ENCODE measurements at places on chromosomes 3 and 15.

DNA sequence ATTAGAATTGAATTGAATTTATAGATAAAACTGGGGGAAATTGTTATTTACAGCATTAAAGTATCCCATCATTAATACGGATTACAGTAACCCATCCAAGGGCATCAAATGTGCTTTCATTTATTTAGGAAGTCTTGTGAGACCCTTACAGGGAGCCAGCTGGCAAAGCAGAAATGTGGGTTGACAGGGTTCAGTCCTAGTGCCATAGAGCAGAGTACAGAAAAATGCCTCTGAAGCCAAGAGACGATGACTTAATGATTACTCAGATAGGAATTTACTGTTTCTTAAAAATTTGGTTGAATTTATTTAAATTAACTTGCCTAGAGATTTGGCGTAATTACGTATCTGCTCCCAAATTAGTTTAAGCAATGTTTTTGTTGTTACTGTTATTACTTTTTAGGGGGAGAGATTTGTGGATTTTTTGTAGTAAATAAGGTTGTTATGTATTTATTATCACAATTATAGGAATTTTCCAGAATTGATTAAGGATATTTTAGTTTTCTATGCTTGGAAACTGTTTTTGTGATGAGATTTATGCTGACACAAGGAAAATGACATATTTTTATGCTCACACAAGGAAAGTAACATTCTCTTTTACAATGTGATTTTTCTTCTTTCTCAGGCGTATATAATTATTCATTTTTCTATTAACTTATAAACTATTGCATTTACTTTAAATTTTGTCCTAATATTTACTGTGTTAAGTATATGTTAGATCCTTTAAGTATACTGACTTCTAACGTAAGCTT lies 152.0 kb downstream of the EPHA6 start:
- DNase-seq: peak; percentile 24

- DNase-seq: no peak
Observed at GRCh38 chr15:59157840-59158700, 48.6 kb upstream of the LDHAL6B start.

- DNase-seq: peak; percentile 84
Observed at GRCh38 chr3:186239321-186239720, 122.7 kb downstream of the DGKG start.

GRCh38 chr3:9087831-9088413 lies 124.7 kb upstream of the RAD18 start:
- no peak for DNase-seq

DNA sequence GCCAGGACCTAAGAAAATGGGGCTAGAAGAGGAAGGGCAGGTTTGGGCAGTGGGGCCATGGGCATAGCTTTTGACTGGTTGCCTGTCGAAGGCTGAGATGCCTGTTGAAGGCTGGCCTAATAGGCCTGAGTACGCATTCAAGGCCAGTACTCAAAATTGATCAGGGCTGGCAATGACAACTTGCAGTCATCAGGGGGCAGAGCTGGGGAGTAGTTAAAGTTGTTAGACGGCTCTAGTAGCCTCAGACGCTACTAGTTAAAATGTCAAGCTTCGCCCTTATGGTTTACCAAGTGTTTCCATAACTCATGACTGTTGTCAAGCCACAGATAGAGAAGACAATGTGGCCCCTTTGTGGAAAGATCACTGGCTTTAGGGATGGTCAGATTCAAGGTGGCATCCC lies 28.7 kb downstream of the SPG21 start:
- DNase-seq: no peak

GRCh38 chr3:109050591-109051167 lies 67.3 kb downstream of the MORC1 start:
- DNase-seq: peak; percentile 86

DNA sequence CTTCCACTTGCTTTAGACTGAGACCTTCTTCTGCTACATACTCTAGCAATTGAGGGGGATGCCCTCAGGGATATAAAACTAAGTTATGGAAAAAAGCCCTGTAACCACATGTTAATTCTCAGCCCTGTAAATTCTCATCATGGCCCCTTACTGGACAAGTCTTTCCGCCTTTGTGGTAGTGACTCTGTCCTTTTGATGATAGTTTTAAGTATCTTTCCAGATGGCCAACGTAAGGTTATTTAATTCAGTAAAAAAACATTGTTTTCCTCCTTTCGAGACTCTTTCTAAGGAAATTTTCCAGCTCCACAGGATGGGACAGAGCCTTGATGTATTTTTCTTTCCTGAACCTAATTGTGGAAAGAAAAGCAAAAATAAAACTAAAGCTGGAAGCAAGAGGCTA lies 25.3 kb upstream of the TM4SF4 start:
- DNase-seq: no peak

- DNase-seq: no peak
Observed at GRCh38 chr3:24315356-24315755, 179.3 kb downstream of the THRB start.

DNA sequence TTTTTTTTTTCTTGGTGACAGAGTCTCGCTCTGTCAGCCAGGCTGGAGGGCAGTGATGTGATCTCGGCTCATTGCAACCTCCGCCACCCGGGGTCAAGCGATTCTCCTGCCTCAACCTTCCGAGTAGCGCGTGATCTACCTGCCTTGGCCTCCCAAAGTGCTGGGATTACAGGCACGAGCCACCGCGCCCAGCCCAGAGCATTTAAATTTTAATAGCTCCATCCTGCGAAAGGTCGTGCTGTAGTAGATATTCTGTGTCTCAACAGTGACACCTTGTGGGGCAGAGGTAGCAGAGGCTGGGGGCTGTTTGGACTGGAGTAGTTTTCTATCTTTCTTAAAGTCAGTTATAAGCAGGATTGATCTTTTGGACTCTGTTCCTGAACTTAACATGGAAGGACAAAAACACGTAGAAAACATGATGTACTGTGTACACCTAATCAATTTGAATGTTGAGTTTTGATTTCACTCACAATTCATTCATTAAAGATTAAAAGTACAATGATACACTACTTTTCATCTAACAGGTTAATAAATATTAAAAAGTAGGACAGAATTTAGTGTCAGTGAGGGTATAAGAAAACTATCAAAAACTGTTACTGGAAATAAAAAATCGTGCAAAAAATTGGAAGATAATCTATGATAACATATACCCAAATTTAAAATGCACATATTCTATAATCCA lies 11.0 kb upstream of the PDCD6IP start:
- DNase-seq: peak; percentile 62

- DNase-seq: no peak
Observed at GRCh38 chr3:124972457-124972856, 37.9 kb upstream of the MUC13 start.

- DNase-seq: no peak
Observed at GRCh38 chr3:147514366-147515160, 105.4 kb downstream of the ZIC1 start.

DNA sequence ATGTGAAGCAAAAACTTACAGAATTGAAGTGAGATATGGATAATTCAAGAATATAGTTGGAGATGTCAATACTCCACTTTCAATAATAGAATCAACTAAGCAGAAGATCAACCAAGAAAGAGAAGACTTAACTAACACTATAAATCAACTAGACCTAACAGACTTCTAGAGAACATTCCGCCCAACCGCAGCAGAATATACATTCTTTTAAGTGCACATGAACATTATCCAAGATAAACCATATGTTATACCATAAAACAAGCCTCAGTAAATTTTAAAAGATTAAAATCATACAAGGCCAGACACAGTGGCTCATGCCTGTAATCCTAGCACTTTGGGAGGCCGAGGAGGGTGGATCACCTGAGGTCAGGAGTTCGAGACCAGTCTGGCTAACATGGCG lies 5.5 kb upstream of the TEX55 start:
- DNase-seq: no peak

- no peak for DNase-seq
Observed at GRCh38 chr15:63888146-63888545, 54.4 kb upstream of the HERC1 start.

DNA sequence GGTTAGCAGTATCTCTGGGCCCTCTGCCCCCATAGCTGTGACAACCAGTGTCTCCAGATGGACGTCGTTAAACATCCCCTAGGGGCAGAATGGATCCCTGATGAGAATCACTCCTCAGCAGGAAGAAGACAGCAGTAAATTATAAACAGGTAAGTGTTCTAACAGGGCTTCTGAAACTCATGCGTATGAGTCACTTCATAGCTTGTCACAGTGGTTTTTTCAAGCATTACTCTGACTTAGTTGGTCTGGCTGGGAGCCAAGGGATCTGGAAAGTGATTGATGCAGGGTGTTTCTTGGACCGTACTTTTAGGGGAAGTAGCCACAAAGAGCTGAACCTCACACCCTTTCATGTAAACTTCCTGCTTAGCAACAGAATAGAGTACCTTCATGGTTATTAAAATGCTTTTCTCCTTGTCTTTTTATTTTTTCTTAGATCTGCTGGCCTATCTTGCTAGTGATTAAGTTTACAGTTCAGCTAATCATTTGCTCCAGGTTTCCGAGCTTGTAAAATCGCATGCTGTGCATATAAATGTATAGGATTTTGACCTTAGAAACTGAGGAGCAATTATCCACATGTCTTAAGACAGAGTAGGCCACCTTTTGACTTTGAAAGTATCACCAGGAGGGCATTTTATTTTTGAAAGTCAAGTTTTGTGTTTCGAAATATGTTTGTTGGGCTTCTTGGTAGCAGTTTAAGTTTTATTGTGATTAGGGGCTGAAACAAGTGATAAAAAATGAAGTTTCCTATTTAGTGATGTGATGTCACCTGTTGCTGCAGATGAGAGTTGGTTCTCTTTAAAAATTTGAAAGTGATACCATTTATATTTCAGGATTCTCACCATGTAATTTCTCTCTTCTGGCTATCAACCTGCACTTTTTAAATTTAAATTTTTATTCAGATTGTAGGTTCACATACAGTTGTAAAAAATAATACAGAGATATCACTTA lies 333.9 kb downstream of the PTPRG start:
- peak; percentile 47 for DNase-seq

DNA sequence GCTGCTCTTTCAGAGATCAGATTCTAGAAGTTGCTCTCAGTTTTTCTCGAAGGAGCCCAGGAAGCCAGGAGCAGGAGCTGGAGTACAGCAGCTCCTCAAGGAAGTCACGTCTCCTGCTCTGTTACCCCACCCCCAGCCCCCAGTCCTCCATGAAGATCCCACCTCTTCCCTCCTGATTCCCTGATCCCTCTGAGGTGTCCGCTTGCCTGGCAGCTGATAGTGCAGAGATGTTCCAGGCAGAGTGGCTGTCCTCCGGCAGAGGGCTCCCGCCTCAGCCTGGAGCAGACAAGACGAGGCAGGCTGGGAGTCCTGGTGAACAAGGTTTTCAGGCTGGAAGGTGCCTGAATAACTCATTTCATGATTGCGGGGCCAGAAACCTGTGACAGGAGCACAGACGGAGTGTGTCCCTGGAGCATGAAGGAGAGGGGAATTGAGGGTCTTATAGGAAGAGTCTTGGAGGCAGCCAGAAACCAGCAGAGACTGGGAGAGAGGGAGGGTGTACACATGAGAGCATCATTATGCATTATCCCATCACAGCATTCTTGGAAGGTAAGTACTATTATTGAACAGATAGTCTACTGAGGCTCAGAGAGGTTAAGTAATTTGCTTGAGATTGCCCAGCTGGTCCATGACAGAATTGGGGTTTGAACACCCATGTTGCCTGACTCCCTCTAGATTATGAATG lies 1.2 kb downstream of the HRH1 start:
- DNase-seq: peak; percentile 72

DNA sequence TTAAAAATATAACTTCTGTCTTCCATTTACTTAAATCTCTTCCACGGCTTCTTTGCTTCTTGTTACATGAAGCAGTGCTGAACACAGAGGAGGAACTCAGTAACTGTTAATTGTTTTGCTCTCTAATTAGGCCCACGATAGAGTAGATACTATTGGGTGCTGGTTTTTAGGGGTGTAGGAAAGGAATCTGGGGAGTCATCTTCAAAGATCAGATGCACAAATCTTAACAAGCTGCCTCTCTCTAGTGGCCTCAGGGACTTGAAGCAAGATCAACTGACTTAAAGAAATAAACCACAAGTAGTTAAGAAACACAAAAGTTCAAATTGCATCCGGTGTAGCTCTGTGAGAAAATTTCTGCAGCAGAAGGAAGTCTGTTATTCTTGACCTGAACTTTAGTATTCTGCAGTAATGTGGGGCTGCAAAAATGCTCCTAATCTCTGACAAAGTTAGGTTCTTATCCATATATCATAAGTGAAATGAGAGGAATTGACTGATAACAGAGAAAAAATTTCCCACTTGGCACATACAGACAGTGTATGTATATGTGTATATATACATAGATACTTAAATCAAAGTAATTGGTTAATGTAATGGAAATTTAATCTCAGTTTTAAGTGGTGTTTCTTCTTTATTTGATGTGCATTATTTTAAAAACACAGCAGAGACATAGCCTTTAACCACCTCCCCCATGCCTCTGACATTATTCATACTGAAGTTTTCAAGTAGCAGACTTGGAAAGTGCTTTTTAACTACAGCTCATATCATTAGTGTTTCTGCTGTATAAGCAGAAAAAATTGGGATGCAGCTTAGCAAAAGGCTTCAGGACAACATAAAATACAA lies 51.8 kb downstream of the CHST2 start:
- no peak for DNase-seq

GRCh38 chr15:35689266-35689665 lies 143.3 kb upstream of the DPH6 start:
- DNase-seq: no peak

- no peak for DNase-seq
Observed at GRCh38 chr15:66489179-66489791, 8.3 kb downstream of the SNAPC5 start.

DNA sequence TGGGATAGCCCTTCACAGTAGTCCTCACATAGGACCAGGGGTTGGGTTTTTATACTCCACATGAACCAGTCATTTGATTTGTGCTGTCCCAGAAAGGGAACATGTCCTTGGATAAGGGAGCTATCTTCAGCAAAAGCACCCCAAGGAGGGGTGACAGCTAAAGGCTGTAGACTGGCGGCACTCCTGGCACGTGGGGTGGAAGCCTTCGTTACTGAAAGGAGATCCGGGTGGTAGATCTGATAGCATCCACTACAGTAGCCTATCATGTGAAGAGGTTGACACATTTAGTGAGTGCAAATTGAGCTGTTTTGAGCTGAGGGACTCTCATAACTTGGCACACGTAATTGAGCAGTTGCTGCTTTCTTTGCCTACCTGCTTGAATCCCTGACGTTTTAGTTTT lies 588.8 kb upstream of the GOLIM4 start:
- DNase-seq: no peak

DNA sequence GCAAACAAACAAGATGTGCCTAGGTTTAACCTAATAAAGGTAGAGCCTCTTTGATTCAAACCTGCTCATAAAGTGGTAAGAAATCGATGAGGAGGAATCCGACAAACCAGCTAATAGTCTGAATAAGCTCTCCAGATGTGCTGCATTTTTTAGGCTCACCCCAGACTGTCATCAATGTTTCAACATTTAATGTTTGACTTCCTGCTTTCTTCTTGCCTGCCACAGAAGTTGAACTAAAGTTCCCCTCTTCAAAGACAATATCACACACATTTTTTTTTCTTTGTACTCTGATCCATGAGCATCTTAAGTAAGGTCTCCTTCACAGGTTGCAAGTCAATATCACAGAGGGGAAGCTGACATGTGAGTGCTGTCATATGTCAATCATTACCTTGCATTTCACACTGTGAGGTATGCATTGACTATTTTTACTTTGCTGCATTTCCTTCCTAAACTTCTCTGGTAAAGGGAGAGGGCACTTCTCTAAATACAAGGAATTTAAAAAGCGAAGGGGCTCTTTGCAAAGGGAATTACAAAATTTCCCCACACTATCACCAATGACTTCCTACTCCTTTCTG lies 172.3 kb upstream of the MCTP2 start:
- DNase-seq: no peak

GRCh38 chr3:104717828-104718196 lies 648.9 kb upstream of the ALCAM start:
- no peak for DNase-seq

All from NCI-H524 (cell line).